Caudate nucleus (tissue), 63 donors: ENCODE measurements at places on chromosomes 1 and 21.

- no peak for DNase-seq
Measured at GRCh38 chr1:172380441-172381244, 39.8 kb upstream of the C1orf105 start.

GRCh38 chr1:158818975-158819431 lies 12.1 kb upstream of the MNDA start:
- peak; percentile 11 for DNase-seq

DNA sequence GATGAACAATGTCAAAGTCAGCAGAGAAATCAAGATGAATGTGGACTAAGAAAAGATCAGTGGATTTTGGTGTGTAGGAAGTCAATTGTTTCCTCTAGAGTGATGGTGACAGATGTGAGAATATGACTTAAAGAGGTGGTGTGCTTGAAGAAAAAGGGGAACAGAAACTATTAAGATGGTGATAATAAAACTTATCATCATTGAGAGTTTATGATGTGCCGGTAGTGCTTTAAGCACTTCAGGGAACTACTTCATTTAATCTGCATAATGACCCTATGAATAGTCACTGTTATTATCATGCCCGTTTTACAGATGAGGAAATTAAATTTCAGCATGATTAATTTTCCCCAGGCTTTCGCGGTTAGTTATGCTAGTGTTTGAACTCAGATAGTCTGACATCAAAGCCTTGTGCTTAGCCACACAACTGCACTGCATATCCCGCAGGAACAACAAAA lies 246.9 kb upstream of the LRRC7 start:
- no peak for DNase-seq

DNA sequence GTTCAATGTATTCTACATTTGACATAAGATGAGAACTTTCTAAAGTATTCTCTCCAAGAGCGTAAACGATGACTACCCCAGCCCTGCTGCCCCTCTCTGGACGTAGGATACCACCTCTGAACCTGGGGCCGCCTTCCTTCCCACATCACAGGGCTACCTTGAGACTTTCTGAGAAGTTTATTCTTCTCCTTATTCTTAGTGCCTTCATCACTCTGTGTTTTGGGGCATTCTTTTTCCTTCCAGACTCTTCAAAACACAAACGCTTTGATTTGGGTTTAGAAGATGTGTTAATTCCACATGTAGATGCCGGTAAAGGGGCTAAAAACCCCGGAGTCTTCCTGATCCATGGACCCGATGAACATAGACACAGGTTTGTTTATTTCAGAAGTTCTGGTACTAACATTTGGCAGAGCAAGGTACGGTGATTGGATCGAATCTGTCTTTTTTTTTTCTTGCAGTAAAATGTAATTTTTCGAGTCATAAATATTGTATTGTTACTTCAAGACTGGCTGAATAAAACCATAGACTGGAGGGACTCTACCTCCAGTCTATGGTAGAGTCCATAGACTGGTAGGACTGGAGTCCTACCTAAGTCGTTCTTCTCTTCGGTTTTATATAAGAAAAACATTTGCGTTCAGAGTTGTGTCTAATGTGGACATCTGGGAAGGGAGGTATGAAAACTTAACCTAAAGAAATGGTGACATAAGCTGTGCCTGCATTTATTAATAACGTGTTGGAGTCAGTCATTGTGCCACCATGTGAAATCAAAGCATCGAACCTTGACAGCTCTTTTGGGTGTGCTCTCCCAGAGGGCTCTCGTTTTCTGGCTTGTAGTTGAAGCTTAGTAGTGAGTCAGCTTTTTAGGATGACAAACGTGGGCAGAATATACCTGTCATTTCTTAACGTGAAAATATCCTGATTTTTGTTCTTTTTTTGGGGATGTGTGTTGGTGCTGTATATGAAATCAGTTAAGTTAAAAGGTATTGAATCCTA lies 1.2 kb downstream of the MAN1A2 start:
- DNase-seq, result no peak
